WTC11 (cell line): ENCODE measurements at places on chromosomes 1 and 21.

GRCh38 chr1:79043506-79043905 lies 37.0 kb upstream of the ADGRL4 start:
- peaks cover 4% of the 10 kb centered on the region for H3K36me3 ChIP-seq
- DNase-seq: no peak
- peaks cover 13% of the 10 kb centered on the region for H3K4me1 ChIP-seq

DNA sequence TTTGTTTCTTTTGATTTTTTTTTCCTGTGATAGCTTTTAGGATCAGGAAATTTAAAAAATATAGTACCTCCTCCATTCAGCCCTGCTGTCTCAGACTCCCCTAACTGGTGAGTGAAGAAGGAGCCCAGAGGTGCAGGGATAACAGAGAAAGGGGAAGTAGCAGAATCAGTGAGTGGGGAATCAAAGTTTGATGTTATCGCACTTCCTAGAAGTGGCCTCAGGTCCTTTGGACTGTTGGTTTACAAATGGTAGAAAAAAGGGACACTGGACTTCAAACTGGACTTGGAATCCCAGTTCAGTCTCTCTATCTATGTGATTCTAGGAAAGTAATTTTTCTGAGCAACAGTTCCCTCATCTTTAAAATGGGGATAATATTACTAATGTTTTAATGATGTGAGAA lies 99.5 kb downstream of the FGGY start:
- no peak overlapping the region for H3K27ac ChIP-seq
- no peak overlapping the region for H3K4me3 ChIP-seq
- H3K27me3 ChIP-seq: no peaks in the 10 kb centered on the region
- peaks cover 32% of the 10 kb centered on the region for H3K4me1 ChIP-seq

DNA sequence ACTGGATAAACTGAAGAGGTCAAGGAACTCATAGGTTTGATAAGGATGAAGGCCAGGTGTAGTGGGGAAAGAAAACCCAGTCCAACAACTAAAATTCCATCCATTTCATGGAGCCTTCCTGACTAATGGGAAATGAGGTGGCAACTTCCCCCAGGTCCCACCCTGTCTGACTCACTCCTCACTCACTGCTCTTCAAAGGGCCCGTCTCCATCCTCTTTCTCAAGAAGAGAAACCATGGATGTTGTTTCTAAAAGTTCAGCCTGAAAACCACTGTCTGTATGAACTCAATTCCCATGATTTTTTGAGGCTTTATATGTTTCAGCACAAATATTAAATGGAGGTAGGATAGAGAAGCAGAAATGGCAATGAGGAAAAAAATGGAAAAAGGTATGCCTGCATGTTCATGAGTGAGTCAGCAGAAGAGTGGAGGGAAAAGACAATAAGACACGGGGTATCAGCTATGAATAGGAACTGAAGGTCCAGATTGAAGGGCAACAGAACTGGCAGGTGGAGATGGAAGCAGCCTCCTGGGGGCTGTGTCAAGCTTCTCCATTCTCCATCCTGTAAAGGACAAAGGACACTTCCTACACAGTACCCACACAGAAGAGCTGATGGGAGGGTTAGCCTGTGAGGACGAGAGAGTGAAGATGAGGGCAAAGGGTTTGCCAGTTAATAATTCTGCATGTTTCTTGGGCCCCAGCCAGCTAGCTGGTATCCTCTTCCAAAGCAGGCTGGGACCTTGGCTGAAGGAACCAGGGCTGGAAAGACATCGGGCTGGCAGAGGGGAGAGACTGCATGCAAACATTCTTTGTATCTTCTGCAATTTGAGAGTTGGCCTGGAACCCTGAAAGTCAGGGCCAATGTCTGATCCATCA lies 5.5 kb upstream of the ELOVL1 start:
- H3K27ac ChIP-seq: no peak overlapping the region
- H3K27me3 ChIP-seq: no peaks in the 10 kb centered on the region
- no peak overlapping the region for H3K4me3 ChIP-seq

DNA sequence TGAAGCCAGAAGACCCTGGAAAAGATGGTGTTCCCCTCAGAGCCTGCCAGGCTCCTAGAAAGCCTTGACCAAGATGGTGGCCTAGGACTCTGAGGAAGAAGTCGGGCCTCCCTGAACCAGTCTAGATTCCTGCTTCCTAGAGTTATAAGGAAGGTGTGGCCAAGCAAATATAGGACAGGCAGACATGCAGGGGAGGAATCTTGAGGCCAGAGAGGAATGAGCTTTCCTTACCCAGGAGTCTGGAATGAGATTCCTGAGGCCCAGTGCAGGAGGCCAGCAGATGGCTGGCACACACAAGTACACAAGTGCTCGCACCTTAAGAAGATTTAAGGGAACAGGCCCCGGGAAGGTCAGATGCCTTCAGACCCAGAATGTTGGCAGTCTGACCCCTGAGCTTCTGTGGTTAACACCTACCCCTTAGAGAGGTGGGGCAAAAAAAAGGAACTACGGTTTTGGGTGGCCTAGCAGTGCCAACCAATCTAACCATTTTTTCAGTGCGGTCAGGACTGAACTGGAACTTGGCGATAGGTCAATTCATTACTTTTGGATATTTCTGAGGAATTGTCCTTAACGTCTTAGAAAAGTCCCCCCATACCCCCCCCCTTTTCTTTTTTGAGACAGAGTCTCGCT lies 73.3 kb downstream of the MDM4 start:
- no peak overlapping the region for H3K27ac ChIP-seq
- peaks cover 26% of the 10 kb centered on the region for H3K4me1 ChIP-seq
- no peaks in the 10 kb centered on the region; the same call in none of the 2 replicates for H3K36me3 ChIP-seq
- H3K27me3 ChIP-seq: no peaks in the 10 kb centered on the region
- H3K4me3 ChIP-seq: no peak overlapping the region
- no peak for DNase-seq

DNA sequence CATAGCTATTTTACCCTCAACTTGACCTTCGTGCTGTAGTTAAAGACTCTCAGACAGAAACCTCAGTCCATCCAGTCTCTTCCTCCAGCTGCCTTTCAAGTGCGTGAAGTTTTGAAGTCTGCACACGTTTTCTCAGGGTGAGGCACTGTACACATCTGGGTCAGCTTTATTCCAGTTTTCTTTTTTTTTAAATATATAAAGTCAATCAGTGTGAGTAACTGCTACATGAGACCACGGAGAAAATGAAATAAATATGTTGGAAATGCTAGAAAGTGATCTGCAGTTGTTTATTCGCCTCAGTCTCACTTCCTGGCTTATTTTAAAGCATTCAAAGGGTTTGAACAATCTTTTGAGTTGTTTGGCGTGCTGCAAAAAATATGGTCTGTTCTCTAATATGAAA lies 135.7 kb downstream of the ROR1 start:
- H3K36me3 ChIP-seq: no peaks in the 10 kb centered on the region
- H3K4me3 ChIP-seq: no peak overlapping the region
- peaks cover 95% of the 10 kb centered on the region for H3K4me1 ChIP-seq

- no peak overlapping the region for H3K27ac ChIP-seq
- H3K27me3 ChIP-seq: no peaks in the 10 kb centered on the region
- H3K36me3 ChIP-seq: no peaks in the 10 kb centered on the region
- DNase-seq: no peak
- no peak overlapping the region for H3K4me3 ChIP-seq
Measured at GRCh38 chr21:37737996-37738395, 178.3 kb downstream of the KCNJ6 start.

DNA sequence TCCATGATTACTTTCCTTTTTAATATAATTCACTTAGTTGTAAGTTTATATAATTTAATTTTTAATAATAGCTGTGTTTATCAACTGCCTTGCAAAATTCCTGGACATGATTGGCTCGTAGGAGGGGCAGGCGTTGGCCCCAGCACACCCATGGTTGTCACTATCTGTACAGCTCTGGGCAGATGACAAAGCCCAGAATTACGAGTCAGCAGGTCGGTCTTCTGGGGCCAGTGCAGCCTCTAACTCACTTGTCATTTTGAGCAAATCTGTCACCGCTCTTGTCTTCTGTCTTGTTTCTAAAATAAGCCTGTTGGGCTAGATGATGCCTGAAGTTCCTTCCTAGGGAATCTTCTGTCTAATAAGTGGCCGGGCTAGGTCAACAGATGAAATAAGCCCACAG lies 21.4 kb upstream of the LRRC38 start:
- H3K4me1 ChIP-seq: peaks cover 8% of the 10 kb centered on the region; the same call in 1 of the 2 replicates
- H3K4me3 ChIP-seq: no peak overlapping the region
- no peaks in the 10 kb centered on the region for H3K27me3 ChIP-seq
- H3K36me3 ChIP-seq: no peaks in the 10 kb centered on the region
- no peak for DNase-seq

DNA sequence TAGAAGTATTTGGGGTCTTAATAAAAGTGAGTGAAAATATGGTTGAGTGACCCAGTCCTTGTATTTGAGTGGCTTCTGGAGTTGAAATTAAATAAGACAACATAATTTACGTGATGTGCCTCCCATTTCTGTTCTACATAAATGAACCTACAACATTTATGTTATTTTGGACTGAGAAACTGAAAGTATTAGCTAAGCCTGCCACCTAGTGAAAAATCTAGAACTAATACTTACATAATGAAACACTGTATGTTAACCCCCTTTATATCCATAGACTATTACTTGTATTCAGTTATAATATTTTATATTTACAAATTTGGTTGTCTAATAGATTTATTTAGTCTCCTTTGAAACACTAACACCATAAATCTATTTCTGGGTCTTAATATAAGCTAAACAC lies 298.9 kb downstream of the KCNT2 start:
- no peaks in the 10 kb centered on the region for H3K27me3 ChIP-seq
- H3K27ac ChIP-seq: no peak overlapping the region
- peaks cover 3% of the 10 kb centered on the region; the same call in 1 of the 2 replicates for H3K36me3 ChIP-seq
- H3K4me1 ChIP-seq: peaks cover 54% of the 10 kb centered on the region
- no peak overlapping the region for H3K4me3 ChIP-seq
- DNase-seq: no peak

DNA sequence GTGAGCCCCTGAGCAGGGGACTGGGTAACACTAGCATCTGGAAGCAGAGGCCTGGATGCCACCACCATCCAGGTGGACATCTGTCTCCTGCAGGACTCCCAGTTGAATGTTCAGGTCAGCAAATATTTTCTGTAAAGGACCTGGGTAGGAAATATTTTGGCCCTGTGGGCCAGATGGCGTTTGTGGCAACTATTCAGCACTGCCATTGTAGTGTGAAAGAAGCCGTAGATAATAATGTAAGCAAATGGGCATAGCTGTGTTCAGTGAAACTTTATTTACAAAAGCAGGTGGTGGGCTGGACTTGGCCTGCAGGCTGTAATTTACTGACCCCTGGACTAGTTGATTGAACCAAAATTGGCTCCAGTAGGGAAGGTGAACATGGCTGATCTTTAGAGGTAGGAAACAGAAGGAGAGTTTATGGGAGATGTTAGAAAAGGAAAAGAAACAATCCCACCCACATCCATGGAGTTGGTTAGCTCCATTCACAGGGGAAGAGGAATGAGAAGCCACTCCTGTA lies 20.0 kb upstream of the CD101 start:
- no peak overlapping the region for H3K4me3 ChIP-seq
- DNase-seq: no peak
- H3K36me3 ChIP-seq: peaks cover 26% of the 10 kb centered on the region
- no peaks in the 10 kb centered on the region for H3K27me3 ChIP-seq
- peaks cover 10% of the 10 kb centered on the region for H3K4me1 ChIP-seq
- peak overlapping the region; percentile 27; the same call in 1 of the 2 replicates for H3K27ac ChIP-seq

GRCh38 chr21:24844671-24845070 lies 762.6 kb downstream of the MRPL39 start:
- DNase-seq: no peak
- no peak overlapping the region for H3K4me3 ChIP-seq
- no peaks in the 10 kb centered on the region for H3K4me1 ChIP-seq
- peaks cover 3% of the 10 kb centered on the region for H3K27me3 ChIP-seq
- H3K27ac ChIP-seq: no peak overlapping the region

DNA sequence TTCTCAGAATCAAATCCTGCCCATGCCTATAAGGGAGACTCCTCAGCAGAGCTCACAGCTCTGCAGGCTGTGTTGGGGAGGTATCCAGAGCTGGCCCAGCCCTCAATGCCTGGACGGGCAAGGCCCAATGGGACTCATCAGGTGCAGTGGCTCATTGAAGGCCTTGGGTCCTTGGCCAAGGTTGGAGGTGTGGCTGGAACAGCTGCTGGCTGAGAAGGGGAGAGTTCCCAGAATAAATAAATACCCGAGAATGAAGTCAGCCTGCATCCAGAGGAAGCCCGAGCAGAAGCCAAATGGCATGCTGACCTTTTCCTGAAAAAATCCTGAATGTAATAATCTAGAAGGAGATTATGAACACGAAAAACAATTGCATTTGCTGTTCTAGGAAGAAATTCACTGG lies 25.2 kb upstream of the IKBKE start:
- H3K27me3 ChIP-seq: no peaks in the 10 kb centered on the region
- H3K4me3 ChIP-seq: no peak overlapping the region
- no peak for DNase-seq
- peaks cover 42% of the 10 kb centered on the region for H3K36me3 ChIP-seq
- no peaks in the 10 kb centered on the region for H3K4me1 ChIP-seq

DNA sequence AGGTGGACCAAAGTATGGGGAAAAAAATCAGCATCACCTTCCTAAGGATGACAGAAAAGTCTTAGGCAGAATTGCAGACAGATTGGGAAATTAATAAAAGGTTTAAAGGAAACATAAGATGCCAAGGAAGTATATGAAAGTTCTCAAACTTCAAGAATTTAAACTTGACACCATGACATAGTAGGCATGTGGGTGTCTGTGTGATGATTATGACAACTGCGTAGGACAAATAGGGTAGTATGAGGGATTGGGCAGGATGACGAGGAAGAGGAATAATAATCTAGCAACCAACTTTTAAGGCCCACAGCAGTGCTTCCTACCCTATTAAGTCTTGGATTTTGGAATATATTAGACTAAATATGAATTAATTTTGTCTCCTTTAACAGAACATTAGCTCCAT lies 52.4 kb downstream of the HNRNPR start:
- H3K27ac ChIP-seq: no peak overlapping the region
- no peaks in the 10 kb centered on the region for H3K27me3 ChIP-seq
- H3K4me3 ChIP-seq: no peak overlapping the region
- H3K4me1 ChIP-seq: no peaks in the 10 kb centered on the region
- DNase-seq: no peak

- H3K27ac ChIP-seq: no peak overlapping the region
- no peak overlapping the region for H3K4me3 ChIP-seq
- H3K27me3 ChIP-seq: no peaks in the 10 kb centered on the region; the same call in 1 of the 2 replicates
- no peak for DNase-seq
- H3K4me1 ChIP-seq: no peaks in the 10 kb centered on the region
- no peaks in the 10 kb centered on the region for H3K36me3 ChIP-seq
Measured at GRCh38 chr1:96362623-96363022, 359.0 kb upstream of the PTBP2 start.

DNA sequence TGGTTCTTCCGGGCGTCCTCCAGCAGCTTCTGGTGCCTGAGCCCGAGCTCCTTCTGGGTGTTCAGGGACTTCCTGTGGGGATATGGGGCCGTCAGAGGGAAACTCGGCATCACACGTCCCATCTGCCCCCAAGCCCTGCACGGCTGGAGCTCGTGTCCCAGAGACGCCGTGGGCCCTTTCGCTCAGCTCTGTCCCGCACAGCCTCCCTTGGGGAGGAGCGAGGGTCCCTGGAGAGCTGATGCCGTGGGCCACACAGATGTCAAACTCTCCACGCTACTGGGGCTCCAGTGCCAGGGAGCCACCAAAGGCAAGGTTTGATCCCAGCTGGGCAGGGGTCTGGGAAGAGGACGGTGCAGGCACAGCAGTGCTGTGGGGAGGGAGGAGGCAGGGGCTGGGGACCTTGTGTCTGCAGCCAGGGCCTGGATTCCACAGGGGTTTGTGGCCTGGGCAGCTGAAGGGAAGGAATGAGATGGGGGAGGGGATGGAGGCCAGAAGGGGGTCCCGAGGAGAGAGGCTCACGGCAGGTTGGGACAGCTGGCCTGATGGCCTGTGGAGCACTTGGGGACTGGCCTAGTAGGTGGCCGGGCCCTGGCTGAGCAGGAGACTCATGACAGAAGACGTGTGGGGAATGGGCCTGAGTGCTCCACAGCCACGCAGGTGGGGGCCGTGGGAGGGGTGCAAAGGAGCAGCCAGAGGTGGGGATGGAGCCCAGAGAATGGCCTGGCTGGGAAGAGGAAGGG lies 30.4 kb downstream of the CFAP74 start:
- no peaks in the 10 kb centered on the region for H3K36me3 ChIP-seq
- H3K27ac ChIP-seq: no peak overlapping the region
- DNase-seq: no peak
- H3K27me3 ChIP-seq: no peaks in the 10 kb centered on the region
- no peak overlapping the region for H3K4me3 ChIP-seq
